Stimulated activated CD8-positive, alpha-beta memory T cell treated with anti-CD3 and anti-CD28 coated beads, Interleukin-4, amount 100 ng/mL, for 4 hours (primary cell): ENCODE measurements at places on chromosomes 12 and 14.

GRCh38 chr12:41304526-41304925, 116.4 kb downstream of the PDZRN4 start:
- DNase-seq = no peak

GRCh38 chr12:121062391-121063045, 23.5 kb upstream of the OASL start:
- DNase-seq = no peak

DNA sequence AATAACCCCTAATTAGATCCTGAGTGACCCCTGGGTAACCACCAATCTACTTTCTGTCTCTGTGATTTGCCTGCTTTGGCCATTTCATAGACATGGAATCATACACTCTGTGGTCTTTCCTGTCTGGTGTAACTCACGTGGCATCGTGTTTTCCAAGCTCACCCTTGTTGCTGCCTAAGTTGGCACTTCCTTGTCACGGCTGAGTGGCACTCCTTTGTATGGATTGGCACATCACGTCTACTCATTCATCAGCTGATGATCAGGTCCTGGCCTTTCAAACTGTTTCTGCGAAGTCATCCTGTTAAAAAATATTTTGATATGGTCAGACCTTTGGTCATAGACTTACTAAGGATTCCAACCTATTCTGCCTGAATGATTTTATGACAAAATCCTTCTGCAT, 87.7 kb downstream of the GLT1D1 start:
- no peak for DNase-seq

- DNase-seq = no peak
Observed at GRCh38 chr14:84253326-84253725, 1276.6 kb upstream of the FLRT2 start.

GRCh38 chr12:93982771-93983315, 165.5 kb upstream of the PLXNC1 start:
- no peak for DNase-seq

GRCh38 chr12:49540229-49541139, 1.7 kb downstream of the KCNH3 start:
- no peak for DNase-seq

GRCh38 chr14:76117789-76118484, 33.8 kb upstream of the GPATCH2L start:
- no peak for DNase-seq

DNA sequence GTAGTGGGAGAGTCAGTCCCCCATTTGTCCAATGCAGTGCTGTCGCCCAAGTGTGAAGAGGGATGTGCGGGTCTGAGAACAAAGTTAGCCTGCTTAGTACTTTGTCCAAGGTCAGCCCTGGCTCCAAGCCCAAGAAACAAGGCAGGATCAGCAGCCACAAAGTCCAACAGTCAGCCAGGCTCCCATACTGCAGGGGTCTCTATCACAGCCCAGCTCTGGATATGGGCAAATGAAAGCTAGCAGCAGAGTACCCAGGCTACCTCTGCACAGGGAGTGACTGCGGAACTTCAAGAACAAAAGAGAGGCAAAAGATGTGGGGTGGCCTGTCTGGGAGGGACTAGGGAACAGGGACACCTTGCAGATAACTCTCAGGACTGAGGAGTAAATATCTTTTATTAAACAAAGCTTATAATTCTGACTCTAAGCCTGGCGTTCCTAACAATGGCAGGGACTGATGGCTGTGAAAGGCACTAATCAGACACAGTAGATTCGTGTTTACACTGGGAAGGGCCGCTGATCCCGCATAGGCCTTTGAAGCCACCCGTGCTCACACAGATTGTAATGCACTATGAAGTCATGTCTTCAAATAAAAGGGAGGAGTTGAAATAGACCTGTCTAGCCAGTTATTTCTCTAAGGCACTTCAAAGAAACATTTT, 91.0 kb upstream of the EEA1 start:
- DNase-seq = no peak

GRCh38 chr12:11482955-11483354, 87.6 kb upstream of the PRB2 start:
- no peak for DNase-seq

- no peak for DNase-seq
Observed at GRCh38 chr14:34013721-34014060, 62.8 kb upstream of the EGLN3 start.

DNA sequence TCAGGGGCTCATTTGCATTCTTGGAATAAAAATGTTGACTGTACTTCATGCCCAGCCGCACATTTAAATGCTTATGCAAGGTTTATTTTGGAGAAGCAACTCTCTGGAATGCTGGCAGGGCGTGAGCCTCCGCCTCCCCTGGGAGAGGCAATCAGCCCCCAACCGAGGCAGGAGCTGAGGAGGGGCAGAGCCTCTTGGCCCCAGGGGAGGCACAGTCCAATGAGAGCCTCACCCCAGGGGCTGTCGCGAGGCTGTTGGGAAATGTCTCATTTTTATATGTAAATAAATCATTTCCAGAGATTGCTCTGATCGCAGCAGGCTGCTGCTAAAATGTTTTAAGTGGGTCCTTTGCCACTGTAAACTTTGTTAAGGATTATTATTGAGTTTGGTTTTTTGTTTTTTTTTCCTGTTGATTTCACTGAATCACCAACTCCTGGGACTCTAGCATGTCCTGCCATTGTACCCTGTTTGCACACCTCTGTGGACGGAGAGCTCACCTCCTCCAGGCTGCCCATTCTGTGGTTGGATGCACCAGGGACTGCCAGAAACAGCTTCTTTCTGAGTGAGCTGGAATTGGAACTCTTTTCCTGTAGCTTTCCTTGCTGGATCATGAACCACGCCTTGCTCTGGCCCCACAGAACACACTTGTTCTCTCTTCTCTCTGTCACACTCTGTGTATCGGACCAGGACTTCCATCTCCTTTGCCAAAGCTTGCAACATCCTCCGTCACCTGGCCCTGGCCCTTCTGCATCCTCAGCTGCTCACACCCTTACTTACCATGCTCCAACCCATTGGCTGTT, 46.9 kb upstream of the FAM181A start:
- no peak for DNase-seq

DNA sequence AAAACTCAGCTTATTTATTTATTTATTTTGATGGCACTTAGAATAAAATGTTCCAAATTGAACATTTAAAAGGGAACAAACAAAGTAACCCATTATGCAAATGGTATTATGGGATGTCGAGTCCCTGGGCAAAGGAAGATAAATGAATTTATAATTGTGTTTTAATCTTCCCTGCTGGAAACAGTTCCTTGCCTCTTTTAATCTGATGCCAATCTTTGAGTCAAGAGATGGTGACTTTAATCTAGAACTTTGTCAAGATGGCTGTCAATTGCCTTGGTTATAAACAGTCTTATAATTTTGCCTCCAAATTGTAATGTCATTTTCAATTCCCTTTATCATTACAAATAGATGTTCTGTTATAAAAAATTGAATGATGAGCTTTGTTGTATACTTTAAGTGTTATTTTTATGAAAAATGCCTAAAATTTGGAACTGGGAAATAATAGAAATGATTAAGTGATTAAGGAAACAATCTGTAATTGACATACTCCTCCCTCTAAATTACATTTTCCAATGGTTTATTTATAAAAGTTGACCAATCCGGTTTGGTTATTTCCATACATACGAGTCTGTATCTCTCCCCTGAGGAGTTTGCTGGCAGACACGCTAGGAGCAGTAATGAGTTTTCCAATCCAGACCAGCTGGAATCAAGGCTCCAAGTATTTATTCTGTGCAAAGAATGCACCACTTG, 134.9 kb upstream of the FRMD6 start:
- no peak for DNase-seq

DNA sequence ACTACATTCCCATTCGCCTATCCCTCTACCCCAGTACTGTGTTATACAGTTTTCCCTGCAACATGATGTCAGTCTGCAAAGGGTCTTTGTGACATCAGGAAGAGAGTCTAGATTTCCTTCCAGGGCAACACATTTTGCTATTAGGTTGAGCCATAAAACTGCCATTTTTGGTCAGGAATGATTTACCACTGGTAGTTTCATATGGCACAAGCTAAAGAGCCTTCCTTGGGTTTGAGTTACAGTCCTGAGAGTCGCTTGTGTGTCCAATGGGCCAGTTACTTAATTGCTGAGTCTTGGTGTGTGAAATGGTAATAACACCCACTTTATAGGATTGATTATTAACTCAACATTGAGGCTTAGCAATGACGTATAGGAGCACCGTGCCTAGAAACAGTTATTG, 22.6 kb upstream of the AMIGO2 start:
- DNase-seq = no peak

GRCh38 chr12:128690641-128691040, 133.1 kb downstream of the SLC15A4 start:
- no peak for DNase-seq

DNA sequence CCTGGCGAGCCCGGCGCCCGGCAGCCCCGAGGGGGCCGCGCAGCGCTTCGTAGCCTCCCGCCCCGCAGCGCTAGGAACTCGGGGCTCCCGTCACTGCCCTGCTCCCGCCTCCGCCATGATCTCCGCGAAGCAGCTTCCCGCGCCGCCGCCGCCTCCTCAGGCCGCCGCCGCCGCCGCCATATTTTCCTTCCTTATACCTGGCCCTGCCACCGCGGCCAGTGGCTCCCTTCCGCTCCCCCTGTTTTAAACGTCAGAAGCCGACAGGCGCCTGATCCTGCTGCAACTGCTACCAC, 286 bp downstream of the PPP4R3A start:
- DNase-seq = no peak

- DNase-seq = no peak
Observed at GRCh38 chr12:112328456-112329124, 53.6 kb downstream of the HECTD4 start.

DNA sequence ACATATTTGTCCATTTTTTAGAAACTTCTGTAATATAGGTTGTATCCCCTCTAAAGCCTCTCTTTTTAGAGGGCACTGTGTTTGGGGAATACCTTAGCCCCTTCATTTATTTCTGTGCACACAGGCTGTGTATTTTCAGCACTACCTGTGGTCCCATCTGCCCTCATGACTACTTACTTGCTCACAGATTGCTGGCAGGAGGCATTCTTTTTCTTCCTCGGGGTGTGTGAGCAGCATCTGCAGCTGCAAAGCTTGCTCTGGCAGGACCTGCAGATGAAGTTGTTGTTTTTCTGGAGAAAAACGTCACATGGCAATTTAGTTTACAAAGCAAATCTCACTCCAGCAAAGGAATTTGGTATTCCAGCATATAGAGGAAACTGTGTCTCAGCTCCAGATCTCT, 24.3 kb downstream of the ANG start:
- no peak for DNase-seq
